NCI-H774 (cell line): ENCODE measurements at places on chromosomes 6 and 20.

DNA sequence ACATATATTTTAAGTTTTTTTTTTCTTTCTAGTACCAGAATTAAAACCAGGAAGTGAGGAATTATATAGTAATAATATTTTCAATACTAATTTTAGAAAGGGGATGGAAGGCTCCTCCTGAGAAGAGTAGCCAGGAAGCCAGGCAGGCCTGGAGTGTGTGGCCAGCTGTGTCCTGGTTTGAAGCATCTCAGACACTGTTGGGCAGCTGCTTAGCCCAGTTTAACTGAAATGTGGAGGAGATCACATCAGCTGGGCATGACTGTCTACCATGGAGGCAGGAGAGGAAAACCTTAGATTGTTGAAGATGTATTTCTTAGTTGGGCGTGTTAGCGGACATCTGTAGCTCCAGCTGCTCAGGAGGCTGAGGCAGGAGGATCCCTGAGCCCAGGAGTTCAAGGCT lies 142.2 kb downstream of the ARID1B start:
- DNase-seq = no peak

DNA sequence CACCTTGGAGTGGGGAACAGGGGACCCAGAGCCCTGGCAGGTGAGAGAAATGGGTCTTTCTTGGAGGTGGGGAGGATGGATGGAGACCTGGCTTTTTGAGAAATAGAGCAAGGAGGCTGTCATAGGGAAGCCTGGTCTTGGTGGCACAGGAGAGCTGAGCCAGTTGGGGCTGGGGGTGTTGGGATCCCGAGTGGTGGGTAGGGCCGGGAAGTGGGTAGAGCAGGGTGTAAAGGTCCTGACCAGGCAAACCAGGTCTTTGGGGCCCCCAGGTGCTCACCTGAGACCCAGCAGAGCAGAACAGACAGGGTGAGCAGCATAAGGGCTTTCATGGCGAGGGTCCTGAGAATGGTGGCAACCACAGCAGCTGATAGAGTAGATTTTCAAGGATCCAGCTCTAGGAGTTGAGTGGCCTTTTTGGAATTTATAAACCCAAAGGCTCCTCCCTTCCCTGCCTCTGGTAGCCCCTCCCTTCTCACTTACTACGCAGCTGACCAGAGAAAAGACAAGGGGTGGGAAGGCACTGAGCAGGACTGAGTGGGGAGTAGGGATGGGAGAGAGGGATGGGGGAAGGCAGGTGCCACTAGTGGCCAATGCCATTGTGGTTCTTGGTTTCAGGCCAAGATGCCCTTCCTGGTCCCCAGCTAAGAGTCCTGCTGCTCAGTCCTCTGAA lies at the start of gene LY6G6C:
Gene LY6G6C, minus strand, starts transcription at position 396 of the 670 bp plus-strand sequence. Its CDS starts 67 bp downstream, at position 329.
- no peak for DNase-seq

GRCh38 chr20:19969507-19970255 lies 47.5 kb upstream of the NAA20 start:
- DNase-seq = no peak

DNA sequence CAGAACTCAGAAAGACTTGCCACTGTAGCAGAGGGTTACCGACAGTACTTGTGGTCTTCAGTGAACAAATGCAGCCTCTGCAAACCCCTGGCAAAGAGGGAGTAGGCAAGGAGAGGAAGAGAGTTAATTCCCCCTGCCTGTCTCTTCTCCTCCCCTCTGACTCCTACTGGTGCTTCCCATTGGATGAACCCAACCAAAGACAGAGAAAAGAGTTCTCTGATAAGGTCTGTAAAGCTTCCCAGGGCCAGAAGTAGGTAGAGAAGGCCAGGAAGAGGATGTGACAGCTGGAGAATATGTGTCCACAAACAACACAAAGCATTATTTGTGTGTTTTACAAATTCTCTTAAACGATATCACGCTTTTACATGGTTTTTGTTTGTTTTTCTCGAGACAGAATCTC lies 72.8 kb upstream of the SHLD1 start:
- no peak for DNase-seq

DNA sequence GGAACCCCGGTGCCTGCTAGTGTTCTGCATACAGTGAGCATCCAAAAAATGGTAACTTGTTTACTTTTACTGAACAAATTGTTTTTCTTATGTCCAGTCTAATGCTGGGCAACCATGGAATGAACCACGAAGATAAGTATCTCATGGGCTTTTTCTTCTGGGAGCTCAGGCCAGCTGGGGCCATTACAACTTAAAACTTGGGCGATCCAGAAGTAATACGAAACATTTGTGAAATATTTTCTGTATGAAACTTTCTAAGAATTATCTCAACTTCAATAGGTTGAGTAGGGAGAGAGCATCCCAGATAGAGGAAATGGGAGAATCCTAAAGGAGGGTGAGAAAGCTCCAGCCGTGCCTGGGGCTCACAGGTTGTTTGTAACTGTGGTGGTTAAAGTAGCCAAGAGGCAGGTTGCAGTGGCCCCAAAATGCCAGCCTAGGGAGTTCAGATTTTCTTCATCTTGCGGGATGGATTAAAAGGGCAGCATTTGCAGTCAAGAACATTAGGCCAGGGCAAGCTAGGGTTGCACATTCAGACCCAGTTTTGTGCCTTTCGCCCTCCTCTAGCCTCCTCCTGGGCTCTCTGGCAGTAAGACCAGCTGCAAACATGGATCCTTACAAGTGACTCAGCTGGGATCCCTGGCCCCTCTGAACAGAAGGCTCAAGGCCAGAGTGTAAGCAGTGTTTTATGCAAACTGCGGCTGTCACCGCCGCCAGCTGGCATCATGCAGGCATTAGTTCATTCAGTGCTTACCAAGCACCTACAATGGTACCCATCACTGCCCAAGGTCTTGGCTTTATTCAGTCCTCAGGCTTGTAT lies 41.5 kb downstream of the ELMO2 start:
- DNase-seq = no peak

DNA sequence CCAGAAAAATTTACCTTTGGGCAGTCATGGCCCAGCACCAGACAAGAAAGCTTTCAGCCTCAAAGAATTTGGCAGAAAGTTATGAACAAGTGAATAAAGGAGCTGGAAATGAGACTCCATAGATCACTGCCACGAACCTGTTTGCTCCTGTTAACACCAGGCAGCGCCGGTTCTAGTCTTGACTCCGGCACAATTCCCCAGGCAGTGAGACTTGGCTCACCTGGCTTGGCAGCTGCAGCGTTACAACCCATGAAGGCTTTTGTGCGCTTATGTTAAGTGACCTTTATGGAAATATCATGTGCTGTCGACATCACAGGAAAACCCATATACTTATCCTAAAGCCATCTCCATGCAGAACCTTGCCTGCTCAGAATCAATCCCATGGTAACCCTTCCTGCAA lies 22.2 kb upstream of the FOXC1 start:
- DNase-seq = no peak

- peak; percentile 94 for DNase-seq
Measured at GRCh38 chr20:59825944-59826759, 107.3 kb downstream of the SYCP2 start.

- DNase-seq = no peak
Measured at GRCh38 chr20:1182106-1182505, 2.7 kb downstream of the TMEM74B start.

GRCh38 chr20:14536738-14537137 lies 199.3 kb upstream of the FLRT3 start:
- no peak for DNase-seq

GRCh38 chr6:165876588-165876987 lies 213.5 kb upstream of the PDE10A start:
- no peak for DNase-seq

GRCh38 chr6:2547355-2547754 lies 203.4 kb downstream of the MYLK4 start:
- no peak for DNase-seq

GRCh38 chr20:24350923-24351368 lies 118.5 kb upstream of the SYNDIG1 start:
- DNase-seq = no peak

- DNase-seq = no peak
Measured at GRCh38 chr6:37435816-37436215, 2.8 kb downstream of the CMTR1 start.

DNA sequence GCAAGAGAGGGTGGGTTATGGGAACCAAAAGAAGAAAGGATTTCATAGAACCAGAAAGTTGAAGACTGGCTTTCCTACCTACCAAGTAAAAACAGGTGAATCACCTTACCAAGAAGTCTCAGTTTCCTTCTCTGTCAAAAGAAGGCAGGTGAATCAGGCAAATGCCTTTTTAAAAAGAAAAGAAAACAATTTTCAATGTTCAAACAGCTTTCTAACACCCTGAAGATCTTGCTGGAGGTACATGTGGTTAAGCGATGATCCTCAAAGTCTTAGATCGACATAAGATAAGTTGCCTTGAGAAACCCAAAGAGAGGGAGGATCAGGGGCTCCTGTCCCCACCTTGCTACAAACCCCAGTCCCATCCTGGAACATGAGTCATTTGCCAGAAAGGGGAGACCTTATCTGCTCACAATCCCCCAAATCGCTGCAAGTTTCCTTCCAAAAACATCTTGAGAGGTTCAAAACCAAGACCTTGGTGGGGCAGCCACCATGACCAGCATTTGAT lies 71.6 kb downstream of the NFATC2 start:
- no peak for DNase-seq

DNA sequence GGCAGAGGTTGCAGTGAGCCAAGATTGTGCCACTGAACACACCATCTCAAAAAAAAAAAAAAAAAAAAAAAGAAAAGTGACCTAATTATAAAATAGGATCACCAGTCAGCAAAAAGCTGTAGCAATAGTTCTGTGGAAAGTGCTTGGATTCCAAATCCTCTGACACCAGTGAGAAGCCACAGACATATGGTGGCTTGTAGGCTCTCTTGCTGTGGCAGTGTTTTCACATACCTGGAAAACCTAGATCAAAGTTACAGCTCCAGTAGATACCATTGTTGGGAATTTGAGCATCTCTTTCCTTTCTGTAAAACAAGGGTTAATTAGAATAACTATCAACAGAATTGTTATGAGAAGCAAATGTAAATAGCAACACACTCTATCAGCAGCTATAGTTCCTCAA lies 4.1 kb downstream of the CCDC170 start:
- DNase-seq = no peak

GRCh38 chr6:161584051-161584450 lies 310.2 kb upstream of the AGPAT4 start:
- no peak for DNase-seq

- DNase-seq = no peak
Measured at GRCh38 chr6:32194825-32195651, 2.6 kb upstream of the GPSM3 start.

DNA sequence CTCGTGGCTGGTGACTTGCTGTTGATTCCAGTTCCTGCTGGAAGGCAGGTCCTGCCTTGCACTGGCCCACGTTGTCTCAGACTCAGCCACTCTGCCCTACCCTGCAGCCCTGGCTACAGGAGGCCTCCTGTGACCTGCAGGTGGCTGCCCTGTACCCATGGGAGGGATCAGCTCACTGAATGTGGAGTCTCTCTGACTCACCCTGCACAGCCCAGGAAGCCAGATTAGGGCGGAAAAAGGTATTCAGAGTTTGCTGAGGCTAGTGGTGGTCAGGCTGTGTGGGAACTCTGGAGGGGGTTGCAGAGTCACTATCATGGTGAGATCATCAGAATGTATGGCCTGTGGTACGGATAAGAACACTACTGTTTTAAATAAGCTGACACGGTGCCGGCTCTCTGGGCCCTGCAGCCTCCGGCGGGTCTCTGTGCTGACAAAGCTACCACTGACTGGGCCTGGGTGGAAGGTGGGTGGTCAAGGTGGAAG lies 24.7 kb upstream of the PYGB start:
- DNase-seq = no peak

DNA sequence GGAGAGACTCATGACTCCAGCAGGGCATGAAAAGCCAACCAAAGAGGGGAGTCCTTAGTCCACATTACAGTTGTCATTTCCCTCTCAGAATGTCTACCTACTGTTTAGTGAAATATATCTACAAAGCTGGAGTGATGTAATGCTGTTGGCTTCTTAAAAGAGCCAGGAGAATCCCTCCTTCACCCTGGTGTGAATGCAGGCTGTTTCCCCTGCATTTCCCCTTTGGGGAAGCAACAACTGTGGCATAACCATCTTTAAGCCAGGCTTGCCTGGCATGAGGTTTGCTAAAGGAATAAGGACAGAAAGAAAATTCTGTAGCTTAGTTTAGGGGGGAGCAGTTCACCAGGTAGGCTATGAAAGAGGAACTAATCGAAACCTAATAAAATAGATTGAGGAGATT lies 129.5 kb downstream of the CRYBG1 start:
- DNase-seq = no peak

- DNase-seq = no peak
Measured at GRCh38 chr6:26445934-26446667, 5.8 kb downstream of the BTN3A3 start.

DNA sequence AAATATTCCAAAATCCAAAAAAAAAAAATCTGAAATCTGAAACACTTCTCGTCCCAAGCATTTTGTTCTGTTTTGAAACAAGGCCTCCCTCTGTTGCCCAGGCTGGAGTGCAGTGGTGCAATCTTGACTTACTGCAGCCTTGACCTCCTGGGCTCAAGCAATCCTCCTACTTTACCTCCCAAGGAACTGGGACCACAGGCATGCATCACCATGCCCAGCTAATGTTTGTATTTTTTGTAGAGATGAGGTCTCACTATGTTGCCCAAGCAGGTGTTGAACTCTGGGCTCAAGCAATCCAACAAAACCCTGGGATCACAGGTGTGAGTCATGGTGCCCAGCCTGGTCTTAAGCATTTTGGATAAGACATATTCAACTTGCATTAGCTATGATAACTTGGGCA lies 13.6 kb downstream of the SESN1 start:
- DNase-seq = no peak

GRCh38 chr6:90025523-90026061 lies 131.3 kb downstream of the GJA10 start:
- DNase-seq = no peak

DNA sequence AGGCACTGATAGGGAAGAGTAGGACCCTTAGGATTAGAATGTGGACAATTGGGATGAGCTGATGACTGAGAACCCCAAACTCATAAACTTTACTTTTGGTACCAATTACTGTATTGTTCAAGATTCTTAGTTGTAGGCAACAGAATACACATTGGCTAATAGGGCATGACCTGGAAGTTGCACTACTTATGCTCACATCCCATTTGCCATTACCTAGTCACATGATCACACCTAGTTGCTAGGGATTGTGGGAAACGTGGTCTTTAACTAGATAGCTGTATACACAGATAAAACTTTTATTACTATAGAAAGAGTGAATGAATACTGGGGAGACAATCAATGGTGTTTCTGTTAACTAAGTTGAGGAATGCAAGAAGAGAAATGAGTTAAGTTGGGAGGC lies 113.4 kb upstream of the AKIRIN2 start:
- no peak for DNase-seq

GRCh38 chr6:158253248-158253647 lies 59.0 kb upstream of the TULP4 start:
- no peak for DNase-seq

GRCh38 chr6:158863646-158864045 lies 44.5 kb upstream of the EZR start:
- no peak for DNase-seq

DNA sequence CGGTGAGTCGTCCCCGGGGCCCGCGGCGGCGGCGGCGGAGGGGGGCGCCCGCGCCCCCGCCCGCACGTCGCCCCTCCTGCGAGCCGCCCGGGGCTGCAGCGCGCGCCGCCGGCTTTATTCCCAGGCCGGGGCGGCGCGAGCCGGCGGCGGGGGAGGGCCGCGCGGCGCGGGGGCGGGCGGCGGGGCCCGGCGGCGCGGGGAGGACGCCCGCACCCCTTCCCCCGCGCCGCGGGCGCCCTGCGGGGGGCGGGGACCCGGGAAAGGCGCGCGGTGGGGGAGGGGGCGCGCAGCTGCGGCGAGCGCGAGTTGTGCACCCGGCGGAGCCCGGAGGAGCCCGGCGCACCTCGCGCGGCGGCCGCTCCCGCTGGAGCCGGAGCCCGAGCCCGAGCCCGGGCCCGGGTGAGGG lies 646 bp downstream of the HMGA1 start:
- peak; percentile 15 for DNase-seq
